ENCODE measurements at places on chromosomes 7 and 10. TPM values are rescaled to one million over a fixed set of nuclear protein-coding genes. Genes with fewer than 3 reads are reported as not detected.

- no peak for DNase-seq
- H3K4me3 ChIP-seq, result no peak overlapping the region
- H3K4me1 ChIP-seq, result no peaks in the 10 kb centered on the region
- H3K36me3 ChIP-seq, result no peaks in the 10 kb centered on the region
- peaks cover 20% of the 10 kb centered on the region for H3K27me3 ChIP-seq
- no peak overlapping the region for H3K27ac ChIP-seq
These were observed 300.7 kb upstream of the ZNF32 start for GRCh38 chr10:43949351-43949750.

DNA sequence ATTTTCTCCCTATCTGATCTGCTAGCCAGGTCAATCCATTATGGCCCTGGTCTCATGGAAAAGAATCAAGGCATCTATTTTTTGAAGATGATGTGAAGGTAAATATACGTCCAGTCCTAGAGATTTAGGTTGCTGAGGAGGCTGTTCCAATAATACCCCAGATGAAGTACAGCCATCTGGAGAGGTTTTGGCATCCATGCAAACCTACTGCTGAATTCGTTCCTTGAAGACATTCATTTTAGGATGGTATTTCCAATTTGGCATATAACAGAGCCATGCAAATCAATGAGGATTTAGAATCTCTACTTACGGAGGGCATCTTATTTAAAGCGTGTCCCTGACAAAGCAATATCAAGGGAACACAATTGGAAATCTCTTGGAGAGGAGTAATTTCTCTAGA lies 465.5 kb downstream of the KCNMA1 start:
- H3K27ac ChIP-seq, result no peak overlapping the region
- H3K36me3 ChIP-seq, result no peaks in the 10 kb centered on the region
- DNase-seq, result no peak
- H3K4me3 ChIP-seq, result no peak overlapping the region

DNA sequence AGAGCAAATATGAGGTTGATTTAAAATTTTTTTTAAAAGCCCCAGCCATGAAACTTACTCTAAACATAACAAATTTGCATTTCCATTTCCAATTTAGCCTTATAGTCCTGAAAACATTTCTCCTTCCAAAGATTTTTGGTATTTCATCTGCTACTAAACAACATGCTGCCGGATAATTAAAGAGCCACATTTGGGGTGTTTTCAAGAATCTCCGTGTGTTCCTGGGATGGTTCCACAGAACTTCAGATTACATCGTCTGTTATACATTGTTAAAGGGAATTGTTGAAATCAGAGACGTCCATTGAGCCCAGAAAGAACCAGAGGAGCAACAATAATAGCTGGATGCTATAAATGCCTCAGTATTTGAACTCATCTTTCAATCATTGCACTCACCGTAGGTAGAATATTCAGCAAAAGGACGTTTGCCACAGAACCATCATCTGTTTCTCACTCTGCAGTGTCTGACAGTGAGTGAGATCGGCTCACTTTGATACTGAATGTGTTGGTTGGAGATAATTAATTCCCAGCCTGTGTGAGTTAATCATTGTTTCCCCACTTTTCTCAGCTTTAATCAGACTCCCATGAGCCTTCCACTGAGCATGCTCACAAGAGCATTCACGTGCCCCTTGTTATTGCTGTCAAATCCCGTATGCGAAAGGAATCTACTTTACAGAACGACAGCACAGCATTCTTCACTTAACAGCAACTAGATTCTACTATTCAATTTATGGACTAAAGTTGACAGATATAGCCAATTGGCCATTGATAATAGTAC lies 128.4 kb upstream of the PALS2 start:
- H3K4me3 ChIP-seq, result no peak overlapping the region
- H3K36me3 ChIP-seq, result no peaks in the 10 kb centered on the region
- no peak for DNase-seq
- peaks cover 9% of the 10 kb centered on the region for H3K27me3 ChIP-seq
- H3K27ac ChIP-seq, result no peak overlapping the region
- peaks cover 16% of the 10 kb centered on the region for H3K4me1 ChIP-seq

GRCh38 chr10:18164748-18165361 lies 24.6 kb downstream of the CACNB2 start:
- DNase-seq, result no peak
- no peaks in the 10 kb centered on the region for H3K27me3 ChIP-seq
- no peak overlapping the region for H3K27ac ChIP-seq
- H3K36me3 ChIP-seq, result no peaks in the 10 kb centered on the region
- no peak overlapping the region for H3K4me3 ChIP-seq
- no peaks in the 10 kb centered on the region for H3K4me1 ChIP-seq

- H3K4me3 ChIP-seq, result no peak overlapping the region
- H3K27ac ChIP-seq, result no peak overlapping the region
- H3K4me1 ChIP-seq, result peaks cover 15% of the 10 kb centered on the region
These were observed 13.5 kb downstream of the IQCE start for GRCh38 chr7:2572101-2572842.

GRCh38 chr7:56229631-56230030 lies 113.4 kb upstream of the NUPR2 start:
- H3K4me3 ChIP-seq, result no peak overlapping the region
- H3K27me3 ChIP-seq, result no peaks in the 10 kb centered on the region

DNA sequence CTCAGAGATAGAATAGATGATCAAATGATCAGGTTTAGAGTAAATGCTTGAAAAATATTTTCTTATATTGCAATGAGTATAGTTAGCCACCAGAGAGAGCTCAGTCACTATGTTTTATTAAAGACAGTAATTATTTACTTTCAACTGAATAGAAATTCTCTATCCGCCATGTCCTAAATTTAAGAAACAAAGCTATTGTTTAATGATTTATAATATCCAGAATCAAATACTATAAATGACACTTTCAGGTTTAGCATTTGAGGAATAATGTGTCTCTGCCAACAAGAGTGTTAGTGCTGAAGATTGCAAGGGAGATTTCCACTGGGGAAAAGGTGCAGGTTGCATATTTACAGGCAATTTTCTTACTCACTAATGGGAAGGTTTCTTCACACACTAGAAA lies 184.7 kb downstream of the DGKB start:
- H3K36me3 ChIP-seq, result no peaks in the 10 kb centered on the region
- DNase-seq, result no peak
- H3K4me1 ChIP-seq, result peaks cover 10% of the 10 kb centered on the region

DNA sequence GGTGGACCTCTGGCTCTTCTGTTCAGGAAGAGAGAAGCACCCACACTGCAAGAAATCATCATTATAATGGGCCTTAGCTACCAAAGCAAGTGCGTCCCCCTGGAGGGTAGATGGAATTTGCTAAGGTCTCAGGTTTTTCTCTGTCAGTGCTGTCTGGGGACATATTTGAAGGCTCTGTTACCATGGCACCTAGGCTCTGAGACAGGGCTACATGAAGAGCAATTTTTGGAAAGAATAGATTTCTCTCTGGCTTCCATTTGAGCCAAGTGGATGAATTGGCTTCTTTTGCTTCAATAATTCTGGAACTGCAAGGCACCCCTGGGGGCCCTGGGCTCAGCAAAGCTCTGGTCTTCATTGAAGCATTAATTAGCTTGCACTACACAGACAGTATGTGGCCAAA lies 349.1 kb upstream of the GALNT17 start:
- DNase-seq, result no peak
- peaks cover 42% of the 10 kb centered on the region for H3K4me1 ChIP-seq
- no peak overlapping the region for H3K4me3 ChIP-seq
- H3K27me3 ChIP-seq, result no peaks in the 10 kb centered on the region
- H3K36me3 ChIP-seq, result peaks cover 45% of the 10 kb centered on the region

DNA sequence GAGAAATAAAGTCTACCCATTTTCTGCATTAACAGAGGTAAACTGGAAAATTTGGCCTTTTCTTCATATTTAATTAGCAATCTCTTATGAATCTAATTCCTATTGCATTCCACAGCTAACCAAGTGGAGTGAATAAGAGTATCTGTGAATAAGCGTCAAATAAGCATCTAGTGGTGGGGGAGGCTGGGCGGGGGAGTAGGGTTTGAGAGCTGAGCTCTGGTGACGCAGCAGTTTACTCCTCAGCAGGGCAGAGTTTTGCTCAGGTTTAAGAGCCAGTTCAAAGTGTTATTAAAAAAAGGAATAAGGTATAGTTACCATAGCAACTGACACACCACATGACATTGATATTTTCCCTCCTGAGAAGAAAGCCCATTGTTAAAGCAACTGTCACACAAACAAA lies 1346.8 kb upstream of the CELF2 start:
- DNase-seq, result no peak
- H3K4me3 ChIP-seq, result no peak overlapping the region
- no peaks in the 10 kb centered on the region for H3K36me3 ChIP-seq
- H3K27me3 ChIP-seq, result no peaks in the 10 kb centered on the region
- H3K27ac ChIP-seq, result no peak overlapping the region
- no peaks in the 10 kb centered on the region for H3K4me1 ChIP-seq

DNA sequence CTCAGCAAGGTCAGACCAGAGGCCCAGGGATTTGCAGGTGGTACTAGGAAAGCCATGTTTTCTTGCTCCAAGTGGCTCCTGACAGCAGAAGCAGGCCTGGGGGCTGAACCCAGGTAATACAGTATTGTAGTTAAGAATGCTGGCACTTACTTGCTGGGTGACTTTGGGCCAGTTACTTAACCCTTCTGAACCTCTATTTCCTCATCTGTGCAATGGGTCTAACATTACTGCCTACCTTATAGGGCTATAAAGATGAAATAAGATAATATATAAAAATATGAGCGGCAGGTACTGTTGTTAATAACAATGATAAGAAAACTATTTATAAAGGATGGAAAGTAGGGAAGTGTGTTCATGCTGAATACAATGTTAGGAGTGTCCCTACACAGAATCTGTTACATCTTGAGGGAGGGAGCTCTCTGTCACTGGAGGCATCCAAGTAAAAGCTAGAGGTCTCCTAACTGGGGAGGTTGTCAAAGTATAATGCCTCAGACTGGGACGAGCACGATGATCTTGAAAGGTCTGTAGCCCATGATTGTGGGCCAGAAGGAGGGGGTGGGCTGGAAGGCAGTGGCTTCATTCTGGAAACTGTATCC lies 26.9 kb downstream of the ADAMTS14 start:
- H3K4me3 ChIP-seq, result no peak overlapping the region
- H3K27me3 ChIP-seq, result no peaks in the 10 kb centered on the region
- H3K4me1 ChIP-seq, result no peaks in the 10 kb centered on the region
- no peak for DNase-seq
- no peak overlapping the region for H3K27ac ChIP-seq

The SORCS3 gene
- total RNA-seq, result not detected

DNA sequence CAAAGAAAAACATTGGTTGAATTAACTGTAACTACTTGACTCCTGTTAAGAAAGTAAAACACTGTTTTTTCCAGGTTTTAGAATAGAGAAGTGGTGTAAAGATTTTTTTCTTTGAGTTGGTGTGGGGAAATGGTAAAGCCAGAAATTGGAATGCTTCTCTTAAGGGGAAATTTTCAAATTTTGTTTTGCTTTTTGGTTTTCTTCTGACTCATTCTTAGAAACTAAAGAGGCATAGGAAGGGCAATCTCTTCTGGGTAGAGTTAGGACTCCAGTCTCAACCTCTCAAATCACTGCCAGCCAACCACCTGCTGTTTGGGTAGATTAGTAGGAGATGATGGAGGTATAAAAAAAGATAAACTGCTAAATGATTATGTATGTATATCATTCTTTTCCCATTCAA lies 47.7 kb upstream of the STRIP2 start:
- peaks cover 41% of the 10 kb centered on the region for H3K4me1 ChIP-seq
- DNase-seq, result no peak
- peaks cover 14% of the 10 kb centered on the region for H3K36me3 ChIP-seq

The NEUROG3 gene
- total RNA-seq, result 0.23 TPM

GRCh38 chr10:12241810-12242529 lies 46.0 kb downstream of the CDC123 start:
- H3K36me3 ChIP-seq, result peaks cover 67% of the 10 kb centered on the region
- H3K4me3 ChIP-seq, result no peak overlapping the region
- no peaks in the 10 kb centered on the region for H3K27me3 ChIP-seq
- DNase-seq, result peak; percentile 19
- H3K4me1 ChIP-seq, result peaks cover 30% of the 10 kb centered on the region

- peak; percentile 93 for DNase-seq
- H3K4me3 ChIP-seq, result peak overlapping the region; percentile 77
- peaks cover 63% of the 10 kb centered on the region for H3K36me3 ChIP-seq
- no peaks in the 10 kb centered on the region for H3K27me3 ChIP-seq
- H3K4me1 ChIP-seq, result peaks cover 69% of the 10 kb centered on the region
- H3K27ac ChIP-seq, result peak overlapping the region; percentile 97
These were observed 6.5 kb downstream of the ARPC1B start for GRCh38 chr7:99380823-99381663.

DNA sequence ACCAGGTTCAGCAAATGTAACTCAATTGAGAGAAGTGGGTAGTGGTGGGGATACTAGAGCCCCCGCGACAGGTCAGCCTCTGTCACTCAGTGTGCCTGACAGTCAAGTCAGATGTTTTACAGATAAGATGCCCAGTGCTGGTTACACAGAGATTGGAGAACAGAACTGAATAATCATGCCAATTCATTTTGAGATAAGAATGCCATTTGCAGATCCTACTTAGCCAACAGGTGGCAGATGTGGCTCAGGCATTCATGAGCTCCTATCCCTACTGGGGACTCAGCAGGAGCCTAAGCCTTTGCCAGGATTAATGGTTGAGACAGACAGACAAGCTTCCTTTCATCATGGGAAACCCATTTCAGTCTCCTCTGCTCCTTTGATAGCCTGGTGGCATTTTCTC lies 137.8 kb downstream of the MAPK8 start:
- H3K36me3 ChIP-seq, result no peaks in the 10 kb centered on the region
- H3K4me1 ChIP-seq, result no peaks in the 10 kb centered on the region
- no peak overlapping the region for H3K27ac ChIP-seq
- H3K4me3 ChIP-seq, result no peak overlapping the region
- H3K27me3 ChIP-seq, result no peaks in the 10 kb centered on the region

- no peak for DNase-seq
- no peak overlapping the region for H3K4me3 ChIP-seq
- H3K4me1 ChIP-seq, result peaks cover 15% of the 10 kb centered on the region
These were observed 7.2 kb downstream of the ABLIM1 start for GRCh38 chr10:114650831-114651230.

DNA sequence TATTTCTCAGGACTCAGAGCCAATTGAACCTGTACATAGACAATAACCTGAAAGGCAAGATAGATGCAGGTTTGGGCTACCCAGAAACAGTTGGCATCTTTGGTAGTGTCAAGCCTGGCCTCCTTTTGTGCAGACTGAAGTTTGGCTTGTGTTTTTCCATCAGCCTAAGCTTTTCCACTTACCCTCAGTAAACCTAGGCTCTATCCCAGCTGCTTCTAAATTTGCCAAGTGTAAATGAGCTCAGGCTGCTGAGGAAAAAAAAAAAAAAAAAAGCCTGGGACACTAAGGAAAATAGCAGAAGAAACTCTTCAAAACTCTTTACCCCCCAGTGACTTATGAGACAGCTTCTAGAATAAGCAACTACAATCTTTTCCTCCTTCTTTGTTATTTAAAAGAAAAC lies 316.3 kb upstream of the SORCS1 start:
- no peak for DNase-seq
- no peaks in the 10 kb centered on the region for H3K27me3 ChIP-seq
- no peaks in the 10 kb centered on the region for H3K4me1 ChIP-seq
- H3K36me3 ChIP-seq, result no peaks in the 10 kb centered on the region

- DNase-seq, result no peak
- H3K4me3 ChIP-seq, result no peak overlapping the region
- peaks cover 7% of the 10 kb centered on the region for H3K4me1 ChIP-seq
- H3K36me3 ChIP-seq, result peaks cover 4% of the 10 kb centered on the region
- H3K27ac ChIP-seq, result no peak overlapping the region
These were observed 93.0 kb upstream of the CYP26C1 start for GRCh38 chr10:92967641-92968040.

Measured in activated CD4-positive, alpha-beta memory T cell treated with anti-CD3 and anti-CD28 coated beads, Interleukin-2, amount 10 ng/mL, durations not matched to agents 7 days and 5 days (primary cell).